ENCODE measurements at places on chromosomes 13 and 19.

- no peak for DNase-seq
Observed at GRCh38 chr13:20716951-20717350, 13.5 kb downstream of the IL17D start.

DNA sequence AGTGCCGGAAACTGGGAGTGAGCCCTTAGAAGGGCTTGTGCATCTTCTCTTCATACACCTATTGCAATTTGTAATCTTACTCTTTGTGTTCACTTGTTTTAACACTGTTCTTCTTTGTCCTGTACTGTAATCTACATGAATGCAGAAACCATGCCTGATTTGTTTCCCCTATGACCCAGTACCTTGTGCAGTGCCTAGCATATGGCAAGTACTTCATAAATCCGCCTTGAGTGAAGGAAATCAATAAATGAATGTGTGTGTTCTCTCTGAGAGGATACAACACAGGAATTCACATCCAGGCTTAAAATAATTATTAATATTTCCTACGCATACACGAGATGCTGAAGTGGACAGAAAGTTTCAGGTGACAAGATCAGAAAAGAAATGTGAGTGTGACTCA, 172.6 kb downstream of the GPC6 start:
- DNase-seq: no peak

DNA sequence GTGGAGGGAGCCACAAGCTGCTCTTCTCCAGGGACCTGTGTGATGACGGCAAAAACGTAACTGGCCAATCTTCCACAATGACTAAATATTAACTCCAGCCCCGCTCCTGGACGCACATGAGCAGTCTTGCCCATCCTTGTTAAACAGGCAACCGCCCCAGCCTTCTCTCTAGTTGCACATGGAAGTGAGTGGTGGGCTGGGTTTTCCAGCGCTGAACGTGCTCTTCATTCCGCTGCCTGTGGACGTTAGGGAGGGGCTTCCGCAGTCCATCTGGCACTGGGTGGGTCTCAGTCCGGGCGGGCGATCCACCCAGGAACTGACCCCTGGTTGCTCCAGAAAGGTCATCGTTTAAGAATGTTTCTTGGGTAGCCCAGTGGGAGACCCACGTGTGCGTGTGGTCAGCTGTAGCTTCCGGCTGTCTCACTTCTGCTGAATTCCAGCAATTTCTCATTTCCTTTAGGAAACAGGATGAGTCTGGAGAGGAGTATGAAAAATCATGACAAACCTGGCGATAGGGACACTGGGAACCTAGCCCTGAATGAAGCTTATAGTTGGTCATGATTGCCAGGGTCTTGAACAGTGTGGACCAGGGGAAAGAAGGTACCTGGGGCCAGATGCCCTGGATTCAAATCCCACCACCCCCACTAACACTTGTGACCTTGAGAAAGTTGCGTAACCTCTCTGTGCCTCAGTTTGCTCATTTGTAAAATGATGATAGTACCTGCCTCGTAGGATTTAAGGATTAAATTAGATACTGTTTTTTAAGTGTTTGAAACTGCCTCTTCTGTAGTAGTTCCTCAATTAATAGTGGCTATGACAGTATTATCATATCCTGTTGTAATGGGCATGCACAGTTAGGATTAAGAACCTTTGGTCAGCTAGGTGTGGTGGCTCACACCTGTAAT, 92.6 kb downstream of the SIPA1L3 start:
- DNase-seq: no peak

- no peak for DNase-seq
Observed at GRCh38 chr13:111265006-111265700, 55.3 kb upstream of the TEX29 start.

DNA sequence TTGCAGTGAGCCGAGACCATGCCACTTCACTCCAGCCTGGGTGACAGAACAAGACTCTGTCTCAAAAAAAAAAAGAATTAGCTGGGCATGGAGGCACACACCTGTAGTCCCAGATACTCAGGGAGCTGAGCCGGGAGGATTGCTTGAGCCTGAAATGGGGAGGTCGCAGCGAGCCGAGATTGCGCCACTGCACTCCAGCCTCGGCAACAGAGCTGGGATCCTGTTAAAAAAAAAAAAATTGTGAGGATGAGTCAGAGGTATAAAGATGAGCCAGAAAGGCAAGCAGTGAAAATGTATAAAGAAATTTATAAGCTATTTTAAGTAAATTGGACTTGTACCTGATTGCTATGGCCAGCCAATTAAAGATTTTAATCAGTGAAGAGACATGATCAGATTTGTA, 21.1 kb downstream of the KBTBD6 start:
- DNase-seq: no peak

- no peak for DNase-seq
Observed at GRCh38 chr19:33490041-33490451, 31.5 kb downstream of the PEPD start.

- DNase-seq: no peak
Observed at GRCh38 chr13:73952648-73953047, 181.6 kb downstream of the KLF12 start.

DNA sequence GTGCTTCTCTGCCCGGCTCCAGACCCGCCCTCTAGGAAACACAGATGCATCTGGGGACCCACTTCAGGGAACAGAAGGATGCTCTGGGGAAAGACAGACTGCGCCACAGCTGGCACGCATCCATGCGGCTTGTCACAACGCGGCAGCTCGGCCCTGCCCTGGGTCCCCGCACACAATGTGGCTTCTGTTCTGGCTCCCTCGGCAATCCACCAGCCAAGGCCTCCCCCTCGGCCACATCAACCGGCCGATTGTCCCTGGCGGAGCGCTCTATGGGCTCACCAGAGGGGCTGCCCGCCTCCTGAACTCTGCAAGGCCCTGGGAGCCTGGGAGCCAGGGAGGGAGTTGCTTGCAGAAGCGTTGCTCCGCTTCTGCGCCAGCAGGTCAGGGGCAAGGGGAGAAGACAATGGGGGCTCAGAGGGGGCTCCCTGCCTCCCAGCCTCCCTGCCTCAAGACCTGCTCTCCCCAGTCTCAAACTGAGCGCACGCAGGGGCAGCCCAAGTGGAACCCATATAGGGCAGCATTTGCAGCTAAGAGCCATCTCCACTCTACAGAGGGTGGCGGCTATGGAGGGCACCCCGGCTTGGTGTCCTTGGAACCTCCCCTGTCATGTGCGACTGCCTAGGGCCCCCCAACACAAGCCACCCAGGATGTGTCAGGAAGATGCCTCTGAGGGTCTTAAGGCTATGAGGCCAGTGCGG, 37.9 kb downstream of the MLLT1 start:
- DNase-seq: no peak

DNA sequence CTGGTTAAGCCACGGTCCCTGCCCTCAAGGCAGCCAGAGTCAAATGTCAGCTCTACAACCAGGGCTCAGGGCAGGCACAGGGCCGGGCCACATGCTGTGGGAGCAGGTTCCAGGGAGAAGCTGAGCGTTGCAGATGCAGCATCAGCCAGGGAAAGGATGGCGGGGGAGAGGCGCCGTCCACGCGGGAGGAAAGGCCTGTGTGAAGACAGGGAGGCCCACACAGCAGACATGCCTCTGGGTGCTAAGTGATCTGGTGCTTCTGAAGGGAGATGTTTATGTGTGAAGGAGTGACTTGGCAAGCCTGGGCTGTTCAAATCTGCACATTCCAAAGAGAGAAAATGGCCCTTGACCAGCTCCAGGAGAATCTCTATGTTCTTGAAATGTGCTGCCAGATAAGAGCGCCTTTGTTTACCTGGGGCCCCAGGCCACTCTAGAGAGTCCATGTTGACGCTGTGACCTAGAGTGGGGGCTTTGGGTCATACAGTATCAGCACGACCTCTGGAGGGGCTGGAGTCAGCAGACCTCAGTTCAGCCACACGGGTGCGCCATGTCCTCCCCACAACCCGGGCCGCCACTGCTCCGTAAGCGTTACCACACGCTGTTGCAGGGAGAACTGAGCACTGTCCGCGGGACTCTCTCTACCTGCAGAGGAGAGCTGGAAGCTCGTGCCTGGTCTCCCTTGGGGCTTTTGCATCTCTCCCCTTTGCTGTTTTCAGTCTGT, 15.9 kb upstream of the ATF5 start:
- no peak for DNase-seq

DNA sequence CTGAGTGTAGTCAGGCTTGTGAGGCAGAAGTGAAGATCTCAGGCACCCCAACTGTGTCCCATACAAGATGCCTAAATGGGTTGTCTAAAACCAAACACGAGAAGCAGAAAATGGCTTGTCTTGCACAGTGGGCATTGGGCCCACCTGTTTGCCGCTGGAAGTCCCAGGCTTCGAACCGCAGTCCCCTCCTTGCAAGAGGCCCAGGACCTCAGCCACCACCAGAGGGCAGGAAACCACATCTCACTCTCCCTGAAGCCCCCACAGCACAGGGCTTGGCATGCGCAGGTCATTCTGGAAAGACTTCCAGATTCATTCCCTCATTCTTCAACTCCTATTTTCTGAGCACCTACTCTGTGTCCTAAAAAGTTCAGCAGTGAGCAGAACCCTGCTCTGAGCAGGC, 973.7 kb downstream of the UQCRFS1 start:
- DNase-seq: no peak

DNA sequence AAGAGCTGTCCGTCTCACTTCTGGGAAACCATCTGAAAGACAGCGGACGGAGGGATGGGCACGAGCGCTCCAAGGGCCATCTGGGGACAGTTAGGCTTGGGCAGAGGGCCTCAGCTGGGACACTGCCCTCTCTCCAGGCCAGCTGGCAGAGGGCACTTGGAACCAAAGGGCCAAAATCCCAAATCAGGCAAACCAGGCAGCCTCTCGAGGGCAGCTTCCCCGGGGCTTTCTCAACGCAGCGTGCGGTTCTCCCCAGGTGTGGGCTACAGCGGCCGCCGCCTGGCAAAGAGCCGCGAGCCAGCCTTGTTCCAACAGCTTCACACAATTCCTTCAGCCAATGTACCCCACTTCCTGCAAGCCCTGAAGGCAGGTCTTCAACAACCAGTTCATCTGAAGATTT, 5.0 kb downstream of the MLLT1 start:
- DNase-seq: no peak

- DNase-seq: peak; percentile 14
Observed at GRCh38 chr19:4089400-4089908, 22.8 kb upstream of the ZBTB7A start.

GRCh38 chr13:113305208-113305607, 8.2 kb downstream of the LAMP1 start:
- no peak for DNase-seq

DNA sequence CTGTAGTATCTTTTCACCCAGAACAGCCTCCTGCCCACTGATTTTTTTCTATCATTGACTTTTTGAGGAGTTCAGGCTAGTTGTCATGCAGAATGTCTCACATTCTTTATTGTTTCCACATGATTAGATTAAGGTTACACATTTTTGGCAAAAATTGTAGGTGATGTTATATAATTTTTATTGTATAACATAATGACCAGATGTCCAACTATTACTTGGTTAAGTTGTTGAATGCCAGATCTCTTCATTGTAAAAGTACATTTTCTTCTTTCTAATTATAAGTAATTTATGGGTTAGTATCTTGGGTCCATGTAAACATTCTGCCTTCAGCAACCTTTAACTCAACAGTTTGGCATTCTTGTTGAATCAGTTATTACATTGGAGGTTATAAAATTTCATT, 138.4 kb downstream of the POSTN start:
- DNase-seq: no peak

DNA sequence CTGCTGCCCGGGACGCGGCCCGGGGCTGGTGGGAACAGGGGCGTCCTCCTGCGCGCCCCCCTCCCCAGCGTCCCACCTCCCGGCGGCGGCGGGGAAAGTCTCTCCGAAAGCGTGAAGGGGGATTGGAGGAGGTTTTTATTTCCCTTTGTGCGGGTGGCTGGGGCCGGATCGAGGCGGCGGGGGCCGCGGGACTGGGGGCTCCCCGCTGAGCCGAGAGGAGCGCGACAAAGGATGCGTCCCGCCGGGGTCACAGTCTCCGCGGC, 132 bp downstream of the SHD start:
- no peak for DNase-seq

DNA sequence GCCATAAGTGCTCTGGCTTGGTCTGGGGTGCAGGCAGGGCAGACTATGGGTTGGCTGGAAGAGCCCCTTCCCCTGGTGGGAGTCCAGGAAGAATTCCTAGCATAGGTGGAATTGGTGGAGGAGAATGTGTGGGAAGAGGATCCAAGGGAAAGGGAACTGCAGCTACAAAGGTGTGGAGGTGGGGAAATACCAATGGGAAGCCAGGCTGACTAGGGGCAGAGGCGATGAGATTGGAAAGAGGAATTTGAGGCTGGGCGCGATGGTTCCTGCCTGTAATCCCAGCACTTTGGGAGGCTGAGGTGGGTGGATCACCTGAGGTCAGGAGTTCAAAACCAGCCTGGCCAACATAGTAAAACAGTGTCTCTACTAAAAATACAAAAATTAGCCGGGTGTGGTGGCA, 4.8 kb upstream of the SDHAF1 start:
- DNase-seq: no peak

GRCh38 chr13:85013006-85013405, 786.2 kb downstream of the SLITRK6 start:
- no peak for DNase-seq

GRCh38 chr13:25725104-25725503, 326.7 kb downstream of the SHISA2 start:
- DNase-seq: no peak

- DNase-seq: no peak
Observed at GRCh38 chr13:30373727-30374126, 48.6 kb upstream of the UBE2L5 start.

DNA sequence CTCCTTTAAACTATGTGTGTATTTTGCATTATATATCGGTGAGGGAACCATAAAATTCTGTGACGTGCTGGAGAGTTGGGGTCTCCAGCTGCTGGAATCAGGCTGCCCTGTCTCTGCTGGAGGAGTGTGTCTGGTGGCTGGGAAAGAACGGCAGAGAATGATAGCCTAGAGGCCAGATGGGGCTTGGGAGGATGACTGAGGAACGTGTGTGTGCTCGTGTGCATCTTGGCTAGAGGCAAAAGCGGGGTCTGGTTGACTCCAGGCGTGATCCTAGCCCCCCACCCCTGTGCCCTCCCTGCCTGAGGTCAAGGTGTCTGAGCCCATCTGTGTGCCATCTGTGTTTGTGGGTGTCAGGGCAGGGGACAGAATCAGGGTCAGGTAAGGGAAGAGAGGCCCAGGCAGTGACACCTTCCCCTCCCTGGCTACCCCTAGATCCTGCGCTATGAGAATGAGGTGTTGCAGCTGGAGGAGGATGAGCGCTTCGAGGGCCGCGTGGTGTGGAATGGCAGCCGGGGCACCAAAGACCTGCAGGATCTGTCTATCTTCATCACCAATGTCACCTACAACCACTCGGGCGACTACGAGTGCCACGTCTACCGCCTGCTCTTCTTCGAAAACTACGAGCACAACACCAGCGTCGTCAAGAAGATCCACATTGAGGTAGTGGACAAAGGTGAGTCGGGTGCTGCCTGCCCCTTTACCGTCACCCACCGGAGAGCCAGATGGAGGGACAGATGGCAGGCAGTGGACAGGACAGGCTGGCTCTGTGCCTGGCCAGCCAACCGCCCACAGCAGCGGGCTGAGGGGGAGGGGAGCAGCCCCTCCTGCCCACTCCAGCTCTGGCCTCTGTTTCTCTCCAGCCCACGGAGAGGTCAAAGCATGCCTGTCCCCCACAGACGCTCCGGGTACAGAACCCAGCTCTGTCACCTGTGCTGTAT, 3.1 kb downstream of the SCN1B start:
- DNase-seq: no peak

- peak; percentile 55 for DNase-seq
Observed at GRCh38 chr13:108176685-108177274, 38.6 kb downstream of the LIG4 start.

- DNase-seq: no peak
Observed at GRCh38 chr13:38662362-38662761, 24.5 kb upstream of the FREM2 start.
